ENCODE measurements at places on chromosomes 1 and 21.

DNA sequence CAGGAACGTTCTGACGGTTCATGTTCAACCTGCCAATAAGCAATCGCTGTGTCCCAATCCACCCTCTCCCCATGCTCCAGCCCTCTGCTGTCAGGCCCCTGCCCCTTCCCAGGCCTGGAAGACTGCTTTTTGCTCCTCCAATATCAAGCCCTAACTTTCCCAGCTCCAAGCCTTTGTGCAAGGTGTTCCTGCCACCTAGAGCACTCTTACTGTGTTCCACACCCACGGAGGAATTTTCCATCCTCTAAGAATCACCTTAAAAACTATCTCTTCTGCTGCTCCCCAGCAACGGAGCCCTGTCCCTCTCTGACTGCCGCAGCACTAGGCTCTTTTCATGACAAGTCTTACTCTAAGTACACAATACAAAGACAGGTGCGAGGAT is 657.9 kb downstream of the AJAP1 start:
- DNase-seq = no peak

GRCh38 chr1:200535605-200536004 is 84.9 kb downstream of the KIF14 start:
- DNase-seq = no peak

- no peak for DNase-seq
Observed at GRCh38 chr1:154353460-154353904, 28.2 kb downstream of the ATP8B2 start.

DNA sequence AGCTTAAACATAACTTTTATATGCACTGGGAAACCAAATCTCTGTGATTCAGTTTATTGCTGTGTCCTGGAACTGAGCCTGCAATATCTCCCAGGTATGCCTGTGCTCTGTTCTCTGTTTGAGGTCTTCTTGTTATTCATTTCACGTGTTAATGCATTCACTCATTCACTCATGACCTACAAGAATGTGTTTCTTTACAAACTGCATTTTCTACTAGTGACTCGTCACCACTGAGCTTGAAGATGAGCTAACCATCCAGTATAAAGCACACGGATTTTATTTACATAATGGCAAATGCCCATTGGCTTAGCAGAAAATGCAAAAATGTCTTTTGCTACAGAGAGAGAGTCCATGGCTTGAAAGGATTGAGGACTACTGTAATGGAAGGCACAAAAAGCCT is 75.0 kb upstream of the DUSP10 start:
- no peak for DNase-seq

- no peak for DNase-seq
Observed at GRCh38 chr1:71414179-71414578, 333.3 kb upstream of the ZRANB2 start.

- no peak for DNase-seq
Observed at GRCh38 chr21:31997191-31997590, 124.4 kb downstream of the HUNK start.

- DNase-seq = no peak
Observed at GRCh38 chr1:32082022-32082421, 9.3 kb downstream of the TMEM39B start.

GRCh38 chr1:197775282-197776262 is at the start of gene DENND1B:
TSS of gene DENND1B (minus strand) at chr1:197775480. CDS start at chr1:197775155, 325 bp downstream.
- DNase-seq = no peak

DNA sequence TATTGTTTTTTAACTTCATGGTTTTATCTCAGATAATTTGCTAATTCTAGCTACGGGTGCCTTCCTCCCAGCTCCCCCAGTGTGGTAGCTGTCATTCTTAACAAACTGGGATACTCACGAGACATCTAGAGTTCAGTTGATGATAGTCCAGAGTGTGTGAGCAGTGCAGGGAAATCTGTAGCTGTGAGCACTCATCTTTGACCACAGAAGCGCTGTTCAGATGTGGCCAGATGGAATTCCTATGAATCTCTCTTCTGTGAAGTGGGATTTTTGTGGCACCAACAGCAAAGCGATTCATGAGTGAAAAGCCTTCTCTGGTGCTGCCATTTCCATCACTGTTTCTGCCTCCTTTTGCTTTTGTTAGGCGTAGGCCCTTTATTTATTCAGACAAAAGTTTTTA is 125.1 kb downstream of the NFIA start:
- no peak for DNase-seq

- no peak for DNase-seq
Observed at GRCh38 chr1:71093938-71094337, 13.1 kb upstream of the ZRANB2 start.

DNA sequence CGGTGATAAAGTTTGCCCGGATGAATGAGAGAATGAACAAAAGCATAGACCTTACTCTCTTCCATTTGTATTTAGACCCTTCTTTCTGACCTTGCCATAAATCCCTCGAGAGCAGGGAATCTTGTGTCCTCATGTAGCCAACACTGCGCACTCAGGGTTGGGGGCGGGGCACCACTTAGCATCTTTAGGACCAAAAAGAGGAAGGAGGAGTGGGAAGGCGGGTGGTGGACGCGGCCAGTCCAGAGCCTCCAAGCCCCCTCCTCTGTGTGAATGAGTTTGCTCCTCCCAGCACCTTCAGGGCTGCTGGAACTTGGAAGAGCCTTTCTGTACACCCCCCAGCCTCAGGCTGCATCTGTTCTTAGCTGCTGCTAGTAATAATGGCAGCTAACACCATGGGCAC is 141.9 kb upstream of the TMEM51 start:
- no peak for DNase-seq

- DNase-seq = no peak
Observed at GRCh38 chr21:28749536-28749935, 243.1 kb downstream of the LTN1 start.

- no peak for DNase-seq
Observed at GRCh38 chr1:54107131-54107530, 45.7 kb downstream of the CDCP2 start.

DNA sequence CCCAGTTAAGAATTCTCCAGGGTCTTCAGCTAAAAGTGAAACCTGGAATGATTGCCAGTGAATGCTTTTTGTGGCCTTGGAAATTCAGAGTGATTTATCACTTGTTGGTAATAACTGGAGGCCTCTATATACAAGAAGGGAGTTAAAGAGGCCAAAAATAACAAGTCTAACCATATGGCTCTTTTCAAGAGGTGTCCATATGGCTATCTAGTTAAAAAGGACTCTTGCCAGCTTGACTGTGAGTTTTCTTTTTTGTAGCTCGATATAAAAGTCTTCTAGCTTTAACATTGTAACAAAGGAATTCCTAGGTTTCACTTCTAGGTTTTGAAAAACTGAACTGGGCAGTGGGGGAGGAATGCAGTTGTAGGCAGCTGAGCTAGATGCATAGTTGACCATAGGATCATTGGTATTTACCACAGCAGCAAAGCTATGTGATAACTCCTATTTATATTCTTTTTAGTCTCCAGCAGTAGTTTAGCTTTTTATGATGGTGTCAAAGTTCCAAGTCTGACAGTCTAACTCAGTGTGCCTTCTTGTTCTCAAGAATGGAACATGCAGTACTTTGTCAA is 44.4 kb downstream of the CACHD1 start:
- DNase-seq = no peak

Measured in globus pallidus (tissue), 1 donor.